Large intestine (tissue), 12 donors: ENCODE measurements at places on chromosomes 5 and 9. TPM values are rescaled to one million over a fixed set of nuclear protein-coding genes. Genes with fewer than 3 reads are reported as not detected.

DNA sequence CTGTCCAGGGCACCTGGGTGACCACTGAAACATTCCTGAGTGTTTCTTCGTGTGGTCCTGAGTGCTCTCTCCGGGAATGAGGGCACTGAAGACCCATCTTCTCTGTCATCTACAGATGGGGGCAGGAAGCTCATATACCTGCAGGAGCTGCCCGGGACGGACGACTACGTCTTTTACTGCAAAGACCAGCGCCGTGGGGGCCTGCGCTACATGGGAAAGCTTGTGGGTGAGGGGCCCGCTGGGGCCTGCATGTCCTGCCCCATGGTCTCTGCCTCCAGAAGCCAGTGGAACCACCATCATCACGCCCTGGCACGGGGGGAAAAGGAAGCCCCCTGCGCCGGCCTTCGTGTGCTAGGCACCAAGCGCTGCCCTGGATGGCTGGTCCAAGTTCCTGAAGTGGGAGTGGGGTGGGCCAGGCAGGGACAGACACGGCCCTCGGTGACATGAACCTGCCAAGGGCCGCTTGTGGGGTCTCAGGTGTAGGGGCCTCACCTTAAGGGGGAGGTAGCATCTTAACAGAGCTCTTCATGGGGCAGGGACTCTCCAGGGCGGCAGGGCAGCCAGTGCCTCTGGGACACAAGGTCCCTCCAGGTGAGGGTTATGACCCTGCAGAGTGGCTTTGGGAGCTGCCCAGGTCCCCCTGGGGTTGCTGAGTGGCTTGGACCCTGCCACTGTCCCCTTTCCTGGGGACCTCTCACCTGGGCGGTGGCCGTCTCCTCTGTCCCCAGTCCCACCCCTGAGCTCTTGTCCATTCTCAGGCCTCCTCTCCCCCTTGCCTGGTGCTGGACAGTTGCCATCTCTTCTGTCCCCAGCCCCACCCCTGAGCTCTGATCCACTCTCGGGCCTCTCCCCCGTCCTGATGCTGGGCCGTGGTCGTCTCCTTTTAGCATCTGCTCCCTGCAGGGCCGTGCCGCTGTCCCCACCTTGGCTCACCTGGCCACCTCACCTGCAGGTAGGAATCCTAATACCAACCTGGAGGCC, 2.1 kb downstream of the OBP2A start:
- DNase-seq: no peak
- H3K36me3 ChIP-seq: no peaks in the 10 kb centered on the region
- no peaks in the 10 kb centered on the region for H3K27me3 ChIP-seq
- no peak overlapping the region for H3K4me3 ChIP-seq

SLC34A1 gene
- polyA plus RNA-seq: not detected

GRCh38 chr9:27945386-27945785, 372.1 kb upstream of the C9orf72 start:
- DNase-seq: no peak
- H3K27ac ChIP-seq: no peak overlapping the region
- no peaks in the 10 kb centered on the region for H3K27me3 ChIP-seq
- H3K36me3 ChIP-seq: no peaks in the 10 kb centered on the region

SETX gene
- polyA plus RNA-seq: 38.5 TPM

- no peak overlapping the region for H3K4me3 ChIP-seq
- peaks cover 87% of the 10 kb centered on the region for H3K36me3 ChIP-seq
- DNase-seq: no peak
- peaks cover 4% of the 10 kb centered on the region for H3K4me1 ChIP-seq
Measured at GRCh38 chr9:98008764-98009163, 25.6 kb downstream of the ANP32B start.

PCDHGB1 gene
- 0.52 TPM for polyA plus RNA-seq

GFI1B gene
- 6.2 TPM for polyA plus RNA-seq

OGN gene
- 184 TPM for polyA plus RNA-seq

CEP120 gene
- 12.2 TPM for polyA plus RNA-seq

DNA sequence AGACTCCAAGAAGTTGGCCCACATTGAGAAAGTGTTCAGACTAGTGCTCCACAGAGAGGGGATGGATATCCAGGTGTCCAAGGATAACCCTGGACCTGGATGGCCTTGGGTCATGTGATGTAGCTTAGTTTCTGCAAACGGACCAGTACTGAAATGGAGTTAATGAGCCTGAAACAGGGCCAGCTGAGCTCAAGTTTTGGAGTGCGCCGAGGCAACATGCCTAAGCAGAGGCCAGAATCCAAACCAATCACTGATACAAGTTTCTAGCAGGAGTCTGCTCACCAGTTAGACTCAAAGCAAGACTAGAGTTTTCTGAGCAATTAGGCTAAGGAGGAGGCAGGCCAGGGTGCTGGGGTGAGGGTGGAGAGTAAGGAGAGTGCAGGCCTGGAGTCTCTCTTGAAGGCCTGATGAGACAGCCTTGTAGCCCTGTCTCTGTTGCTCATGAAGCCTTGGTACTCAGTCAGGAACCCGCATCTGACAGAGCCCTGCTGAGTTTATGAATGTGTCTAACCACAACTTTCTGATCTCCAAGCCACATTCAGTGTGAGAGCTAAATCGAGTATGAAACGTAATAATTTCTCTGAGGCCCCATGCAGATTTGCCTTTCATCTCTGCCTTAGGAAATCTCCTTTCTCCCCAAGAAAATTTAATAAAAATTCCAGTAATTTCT, 68.9 kb upstream of the EQTN start:
- DNase-seq: no peak
- no peak overlapping the region for H3K4me3 ChIP-seq
- H3K27ac ChIP-seq: peak overlapping the region; percentile 87
- H3K36me3 ChIP-seq: no peaks in the 10 kb centered on the region
- peaks cover 72% of the 10 kb centered on the region for H3K4me1 ChIP-seq

STOM gene
- polyA plus RNA-seq: 71.4 TPM

- no peaks in the 10 kb centered on the region for H3K36me3 ChIP-seq
- H3K4me1 ChIP-seq: no peaks in the 10 kb centered on the region
- no peak overlapping the region for H3K4me3 ChIP-seq
Measured at GRCh38 chr9:109274884-109275730, 45.8 kb downstream of the EPB41L4B start.

DNA sequence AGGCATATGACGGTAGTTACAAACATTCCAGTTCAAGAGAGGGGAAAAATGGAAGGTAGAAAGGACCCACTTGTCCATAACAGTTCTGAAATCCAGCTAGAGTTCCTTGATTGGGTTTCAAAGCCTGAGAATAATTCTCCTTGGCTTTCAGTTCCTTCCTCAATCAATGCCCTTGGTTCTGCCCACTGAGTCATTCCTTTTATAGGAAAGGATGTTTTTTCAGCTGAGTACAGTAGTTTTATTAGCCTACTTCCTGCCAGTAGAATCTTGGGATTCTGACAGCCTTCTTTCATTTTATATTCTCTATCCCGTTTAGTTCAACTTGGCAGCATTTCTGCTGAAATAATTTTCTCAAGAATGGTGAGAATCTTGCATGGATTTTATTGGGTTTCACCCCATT, 386.9 kb upstream of the SMC2 start:
- no peaks in the 10 kb centered on the region for H3K4me1 ChIP-seq
- H3K4me3 ChIP-seq: no peak overlapping the region
- H3K27me3 ChIP-seq: no peaks in the 10 kb centered on the region
- no peak overlapping the region for H3K27ac ChIP-seq
- no peak for DNase-seq

DNA sequence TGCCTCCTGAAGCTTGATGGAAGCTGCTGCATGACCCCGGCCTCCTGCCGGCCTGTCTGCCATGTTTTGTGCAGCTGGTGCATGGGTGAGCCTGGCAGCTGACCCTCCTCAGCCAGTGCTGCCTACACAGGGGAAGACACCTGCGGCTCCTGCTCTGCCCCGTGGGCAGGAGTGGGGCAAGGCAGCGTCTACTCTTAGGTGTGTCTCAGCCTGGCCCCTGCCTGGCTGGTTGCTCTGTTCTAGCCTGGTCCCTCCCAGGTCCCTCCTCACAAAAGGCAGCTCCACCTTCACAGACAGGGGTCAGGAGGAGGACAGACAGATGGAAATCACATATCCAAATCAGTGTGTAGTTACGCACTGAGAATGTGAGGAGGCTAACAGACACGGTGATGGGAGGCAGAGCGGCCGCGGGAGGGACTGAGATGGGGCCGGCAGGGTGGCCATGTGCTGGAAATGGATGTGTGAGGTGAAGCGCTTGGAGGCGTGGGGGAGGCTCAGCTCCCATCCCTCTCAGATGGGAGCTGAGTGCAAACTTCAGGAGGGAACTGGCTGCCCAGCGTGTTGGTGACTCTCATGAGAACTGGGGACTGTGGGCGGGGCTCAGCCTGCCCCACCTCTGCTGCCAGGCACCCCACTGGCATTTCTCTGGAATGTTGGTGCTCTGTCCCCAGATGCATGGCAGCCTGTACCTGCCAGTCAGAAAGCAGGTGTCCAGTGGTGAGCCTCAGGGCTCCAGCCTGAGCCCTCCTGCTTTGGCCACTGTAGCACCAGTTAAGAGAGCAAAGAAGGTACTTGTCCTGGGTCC, 43.4 kb downstream of the PPARGC1B start:
- no peaks in the 10 kb centered on the region for H3K36me3 ChIP-seq
- no peaks in the 10 kb centered on the region for H3K27me3 ChIP-seq
- H3K4me3 ChIP-seq: no peak overlapping the region

FAM78A gene
- 2.3 TPM for polyA plus RNA-seq

- no peak overlapping the region for H3K27ac ChIP-seq
- no peak for DNase-seq
- H3K4me3 ChIP-seq: no peak overlapping the region
- H3K27me3 ChIP-seq: no peaks in the 10 kb centered on the region
- H3K36me3 ChIP-seq: no peaks in the 10 kb centered on the region
Measured at GRCh38 chr9:5493679-5494511, 16.4 kb upstream of the PDCD1LG2 start.

DNA sequence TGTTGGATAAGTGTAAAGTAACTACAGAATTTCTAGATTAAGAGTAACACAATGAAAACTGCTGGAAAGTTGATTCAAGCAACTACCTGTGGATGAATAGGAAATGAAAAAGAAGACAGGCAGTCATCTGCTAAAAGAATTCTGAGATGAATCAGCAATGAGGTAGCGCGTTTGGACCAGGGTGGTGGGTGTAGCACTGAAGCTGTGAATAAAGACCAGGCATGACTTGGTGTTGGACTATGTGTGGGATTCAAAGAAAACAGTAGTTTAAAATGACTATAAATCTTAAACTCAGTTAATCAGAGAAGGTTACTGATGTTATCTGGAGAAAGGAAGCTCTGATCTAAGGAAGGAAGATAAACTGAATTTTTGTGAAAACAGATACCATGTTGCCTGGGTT, 159.8 kb downstream of the FBN2 start:
- no peaks in the 10 kb centered on the region for H3K4me1 ChIP-seq
- H3K4me3 ChIP-seq: no peak overlapping the region
- no peak overlapping the region for H3K27ac ChIP-seq
- H3K36me3 ChIP-seq: peaks cover 6% of the 10 kb centered on the region

DNA sequence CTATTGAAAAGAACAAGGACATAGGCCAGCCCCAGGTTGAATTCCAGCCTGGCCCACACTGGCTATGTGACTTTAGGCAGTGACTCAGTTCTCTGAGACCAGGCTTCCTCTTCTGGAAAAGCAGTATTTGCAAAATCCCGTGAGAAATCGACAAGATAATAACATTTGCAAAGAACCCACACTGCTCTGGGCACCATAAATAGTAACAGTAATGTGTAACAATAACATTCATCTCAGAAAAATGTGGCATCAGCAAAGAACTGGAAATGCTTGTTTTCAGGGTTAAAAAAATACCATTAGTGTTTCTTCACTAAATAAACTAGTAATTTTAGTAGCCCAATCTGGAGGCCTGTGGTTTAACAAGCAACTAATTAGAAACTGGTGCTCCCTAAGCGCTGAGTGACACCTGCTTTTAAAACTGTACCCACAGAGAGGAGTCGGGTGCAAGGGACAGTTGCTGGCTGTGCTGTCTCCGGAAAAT, 148.4 kb downstream of the TTLL11 start:
- H3K4me1 ChIP-seq: no peaks in the 10 kb centered on the region
- H3K27me3 ChIP-seq: no peaks in the 10 kb centered on the region
- H3K27ac ChIP-seq: no peak overlapping the region
- DNase-seq: no peak

- peaks cover 2% of the 10 kb centered on the region for H3K27me3 ChIP-seq
- no peaks in the 10 kb centered on the region for H3K36me3 ChIP-seq
- peaks cover 9% of the 10 kb centered on the region for H3K4me1 ChIP-seq
- peak; percentile 42 for DNase-seq
- H3K4me3 ChIP-seq: no peak overlapping the region
- no peak overlapping the region for H3K27ac ChIP-seq
Measured at GRCh38 chr9:19028835-19029451, 4.1 kb downstream of the SAXO1 start.

DNA sequence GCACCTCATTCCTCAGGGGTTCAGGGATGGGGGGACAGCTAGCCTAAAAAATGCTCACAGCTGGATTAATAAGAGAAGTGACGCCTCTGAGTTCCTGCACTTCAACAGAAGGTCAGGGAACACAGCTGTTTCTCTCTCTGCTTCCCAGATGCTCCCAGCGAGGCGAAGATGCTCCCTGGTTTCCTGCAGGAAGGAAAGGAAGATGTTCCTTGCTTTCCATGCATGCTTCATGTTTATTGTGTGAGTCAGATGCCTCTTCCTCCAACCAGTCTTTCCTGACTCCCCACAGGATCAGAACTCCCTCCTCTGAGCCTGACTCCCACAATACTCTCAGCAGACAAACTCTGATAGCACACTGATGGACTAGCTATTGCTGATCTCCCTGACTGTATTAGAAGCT, 71.9 kb downstream of the MFAP3 start:
- no peak for DNase-seq
- H3K36me3 ChIP-seq: no peaks in the 10 kb centered on the region
- H3K4me1 ChIP-seq: no peaks in the 10 kb centered on the region
- no peak overlapping the region for H3K27ac ChIP-seq

EPB41L4B gene
- polyA plus RNA-seq: 35.5 TPM

SCGB3A2 gene
- polyA plus RNA-seq: not detected

DNA sequence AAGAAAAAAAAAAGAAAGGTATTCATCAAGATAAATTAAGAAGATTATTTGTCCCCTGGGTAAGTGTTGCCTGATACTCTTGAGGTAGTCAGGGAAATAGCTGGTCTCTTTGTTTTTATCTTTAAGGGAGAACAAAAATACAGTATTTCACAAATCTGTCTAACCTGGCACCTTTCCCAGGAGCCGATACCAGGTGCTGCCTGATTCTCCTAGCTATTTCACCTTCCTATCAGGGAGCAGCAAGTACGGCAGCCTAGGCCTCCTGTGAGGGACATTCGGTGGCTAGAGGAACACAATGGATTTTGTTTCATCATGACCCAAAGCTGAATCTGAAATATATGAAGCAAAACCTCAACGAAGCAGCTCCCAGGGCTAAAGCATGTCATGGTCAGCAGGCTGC, 86.0 kb downstream of the TARS1 start:
- no peak overlapping the region for H3K4me3 ChIP-seq
- no peaks in the 10 kb centered on the region for H3K27me3 ChIP-seq
- H3K36me3 ChIP-seq: no peaks in the 10 kb centered on the region
- no peak overlapping the region for H3K27ac ChIP-seq
- H3K4me1 ChIP-seq: no peaks in the 10 kb centered on the region

OMD gene
- polyA plus RNA-seq: 0.85 TPM

DNA sequence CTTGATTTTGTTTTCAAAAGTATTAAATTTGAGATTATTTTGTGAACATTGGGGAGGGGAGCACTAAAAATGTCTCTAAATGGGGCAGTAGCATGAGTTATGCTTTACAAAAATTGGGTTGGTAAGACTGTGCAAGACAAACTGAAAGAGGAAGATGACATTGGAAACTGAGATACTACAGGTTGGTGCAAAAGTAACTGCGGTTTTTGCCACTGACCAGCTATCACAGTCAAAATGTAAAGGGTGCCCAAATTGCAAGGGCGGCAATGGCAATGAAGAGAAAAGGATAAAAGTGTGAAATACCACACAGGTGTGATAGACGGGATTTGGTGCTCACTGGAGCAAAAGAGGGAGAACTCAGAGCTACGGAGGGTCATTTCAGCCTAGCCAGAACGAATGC, 124.0 kb downstream of the FANCC start:
- H3K27ac ChIP-seq: no peak overlapping the region
- peaks cover 5% of the 10 kb centered on the region for H3K4me1 ChIP-seq
- DNase-seq: no peak
- H3K4me3 ChIP-seq: no peak overlapping the region
- H3K36me3 ChIP-seq: no peaks in the 10 kb centered on the region
